Spinal cord (tissue), 10 donors: ENCODE measurements at places on chromosomes 13 and 19. TPM values are rescaled to one million over a fixed set of nuclear protein-coding genes. Genes with fewer than 3 reads are reported as not detected.

Gene CATSPERD
- total RNA-seq, result 3.6 TPM

GRCh38 chr13:32116210-32116609 is 84.6 kb downstream of the FRY start:
- H3K27ac ChIP-seq, result no peak overlapping the region
- H3K4me1 ChIP-seq, result no peaks in the 10 kb centered on the region
- DNase-seq, result no peak
- H3K36me3 ChIP-seq, result peaks cover 4% of the 10 kb centered on the region

DNA sequence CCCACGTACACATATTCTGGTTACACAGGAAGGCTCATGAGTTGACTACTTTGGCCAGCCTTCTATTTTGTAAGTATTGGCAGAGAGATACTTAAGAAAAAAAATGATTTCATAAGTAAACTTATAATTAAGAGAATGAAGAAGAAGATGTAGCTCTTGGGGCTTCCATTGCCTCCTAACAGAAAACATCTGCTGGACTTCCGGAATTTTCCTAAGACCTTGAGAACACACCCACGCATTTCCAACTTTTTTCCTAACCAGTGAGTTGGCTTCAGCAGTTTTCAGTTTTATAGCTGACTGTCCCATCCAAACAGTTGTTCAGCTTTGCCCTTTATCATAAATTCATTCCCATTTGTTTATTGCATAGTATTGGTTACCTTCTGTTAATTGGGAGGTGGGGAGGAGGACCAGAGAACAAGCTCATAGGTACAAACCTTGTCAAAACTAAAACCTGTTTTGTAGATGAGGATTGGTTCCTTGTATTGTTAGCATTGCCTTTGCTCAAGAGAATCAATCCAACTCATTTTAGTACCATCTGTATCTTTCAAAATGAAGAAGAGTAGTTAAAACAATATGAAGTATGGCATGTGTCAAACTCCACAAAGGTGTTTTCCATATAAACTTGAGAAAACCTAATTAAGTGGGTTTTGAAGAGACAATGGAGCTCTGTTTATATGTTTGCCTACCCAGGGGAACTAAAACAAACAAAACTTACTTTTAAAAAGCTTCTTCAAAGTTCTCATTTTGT is 93.9 kb downstream of the COL4A2 start:
- no peak for DNase-seq
- no peaks in the 10 kb centered on the region for H3K27me3 ChIP-seq
- H3K36me3 ChIP-seq, result no peaks in the 10 kb centered on the region
- no peak overlapping the region for H3K27ac ChIP-seq

DNA sequence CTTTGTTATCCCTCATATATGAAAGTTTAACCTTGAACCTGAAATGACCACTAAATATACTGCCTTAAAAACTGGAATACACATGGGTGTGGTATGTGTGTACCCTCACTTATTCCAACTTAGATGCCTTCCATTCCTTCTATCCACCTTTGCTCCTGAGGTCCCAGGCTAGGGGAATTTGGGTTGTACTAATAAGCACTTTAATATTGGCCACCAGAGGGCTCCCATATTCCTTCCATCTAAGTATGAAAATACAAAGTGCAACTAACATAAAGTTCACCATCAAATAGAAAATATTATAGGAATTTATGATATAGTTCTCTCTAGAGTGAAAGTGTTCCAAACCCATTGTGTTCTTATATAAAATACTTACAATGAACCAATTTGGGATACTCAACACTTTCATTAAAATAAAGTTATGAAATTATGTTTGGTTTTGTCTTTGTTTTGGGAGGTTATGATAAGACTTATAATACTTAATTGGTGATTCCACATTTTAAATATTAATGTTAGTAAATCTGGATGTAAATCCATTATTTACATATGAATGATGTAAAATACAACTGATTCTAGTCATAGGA is 62.3 kb downstream of the ITGBL1 start:
- no peaks in the 10 kb centered on the region for H3K27me3 ChIP-seq
- H3K36me3 ChIP-seq, result no peaks in the 10 kb centered on the region
- no peak overlapping the region for H3K4me3 ChIP-seq
- DNase-seq, result peak; percentile 92
- H3K27ac ChIP-seq, result no peak overlapping the region

DNA sequence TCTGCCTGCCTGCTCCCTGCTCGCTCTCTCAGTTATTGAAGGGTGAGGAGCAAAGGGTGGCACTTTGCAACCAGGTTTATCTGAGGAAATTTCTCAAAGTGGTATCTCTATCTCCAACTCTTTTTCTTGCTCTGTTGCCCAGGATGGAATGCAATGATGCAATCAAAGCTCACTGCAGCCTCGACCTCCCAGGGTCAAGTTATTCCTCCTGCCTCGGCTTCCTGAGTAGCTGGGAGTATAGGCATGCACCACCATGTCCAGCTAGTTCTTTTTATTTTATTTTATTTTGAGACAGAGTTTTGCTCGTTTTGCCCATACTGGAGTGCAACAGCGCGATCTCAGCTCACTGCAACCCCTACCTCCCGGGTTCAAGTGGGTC is 4.9 kb downstream of the ACTMAP start:
- peaks cover 32% of the 10 kb centered on the region for H3K36me3 ChIP-seq
- H3K4me1 ChIP-seq, result peaks cover 22% of the 10 kb centered on the region
- H3K27ac ChIP-seq, result no peak overlapping the region
- DNase-seq, result no peak
- no peaks in the 10 kb centered on the region for H3K27me3 ChIP-seq

Gene NFILZ
- total RNA-seq, result not detected

Gene CSNK1A1L
- total RNA-seq, result not detected

DNA sequence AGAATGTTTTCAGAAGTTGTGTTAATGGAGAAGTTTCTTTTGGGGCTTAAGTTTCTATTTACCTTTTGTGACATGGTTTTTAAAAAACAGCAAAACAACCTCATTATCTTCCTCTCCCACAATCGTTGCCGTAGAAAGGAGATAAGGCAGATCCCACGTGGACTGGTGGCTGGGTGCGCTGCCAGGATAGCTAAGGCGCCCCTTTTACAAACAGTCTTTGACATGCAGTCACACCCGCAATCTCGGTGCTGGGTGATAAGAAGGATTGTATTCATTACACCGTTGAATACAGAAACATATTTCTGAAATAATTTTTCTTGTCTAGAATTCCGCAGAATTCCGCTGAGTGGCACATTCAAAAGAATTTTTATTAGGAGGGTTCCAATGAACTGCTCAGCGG is 271.1 kb downstream of the UQCRFS1 start:
- no peaks in the 10 kb centered on the region for H3K36me3 ChIP-seq
- no peaks in the 10 kb centered on the region for H3K4me1 ChIP-seq
- H3K27me3 ChIP-seq, result no peaks in the 10 kb centered on the region
- H3K27ac ChIP-seq, result no peak overlapping the region

Gene ZNF135
- 10.8 TPM for total RNA-seq

DNA sequence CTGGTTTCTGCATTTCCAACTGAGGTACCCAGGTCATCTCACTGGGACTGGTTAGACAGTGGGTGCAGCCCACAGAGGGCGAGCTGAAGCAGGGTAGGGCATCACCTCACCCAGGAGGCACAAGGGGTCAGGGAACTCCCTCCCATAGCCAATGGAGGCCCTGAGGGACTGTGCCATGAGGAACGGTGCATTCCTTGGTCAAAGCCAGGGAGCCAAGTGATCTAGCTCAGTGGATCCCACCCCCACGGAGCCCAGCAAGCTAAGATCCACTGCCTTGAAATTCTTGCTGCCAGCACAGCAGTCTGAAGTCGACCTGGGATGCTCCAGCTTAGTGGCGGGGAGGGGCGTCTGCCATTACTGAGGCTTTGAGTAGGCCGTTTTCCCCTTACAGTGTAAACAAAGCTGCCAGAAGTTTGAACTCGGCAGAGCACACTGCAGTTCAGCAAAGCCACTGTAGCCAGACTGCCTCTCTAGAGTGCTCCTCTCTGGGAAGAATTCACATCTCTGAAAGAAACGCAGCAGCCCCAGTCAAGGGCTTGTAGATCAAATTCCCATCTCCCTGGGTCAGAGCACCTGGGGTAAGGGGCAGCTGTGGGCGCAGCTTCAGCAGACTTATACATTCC is 1386.6 kb upstream of the PCDH9 start:
- no peak overlapping the region for H3K27ac ChIP-seq
- H3K27me3 ChIP-seq, result no peaks in the 10 kb centered on the region
- no peak for DNase-seq
- no peak overlapping the region for H3K4me3 ChIP-seq
- H3K36me3 ChIP-seq, result no peaks in the 10 kb centered on the region
- H3K4me1 ChIP-seq, result no peaks in the 10 kb centered on the region

DNA sequence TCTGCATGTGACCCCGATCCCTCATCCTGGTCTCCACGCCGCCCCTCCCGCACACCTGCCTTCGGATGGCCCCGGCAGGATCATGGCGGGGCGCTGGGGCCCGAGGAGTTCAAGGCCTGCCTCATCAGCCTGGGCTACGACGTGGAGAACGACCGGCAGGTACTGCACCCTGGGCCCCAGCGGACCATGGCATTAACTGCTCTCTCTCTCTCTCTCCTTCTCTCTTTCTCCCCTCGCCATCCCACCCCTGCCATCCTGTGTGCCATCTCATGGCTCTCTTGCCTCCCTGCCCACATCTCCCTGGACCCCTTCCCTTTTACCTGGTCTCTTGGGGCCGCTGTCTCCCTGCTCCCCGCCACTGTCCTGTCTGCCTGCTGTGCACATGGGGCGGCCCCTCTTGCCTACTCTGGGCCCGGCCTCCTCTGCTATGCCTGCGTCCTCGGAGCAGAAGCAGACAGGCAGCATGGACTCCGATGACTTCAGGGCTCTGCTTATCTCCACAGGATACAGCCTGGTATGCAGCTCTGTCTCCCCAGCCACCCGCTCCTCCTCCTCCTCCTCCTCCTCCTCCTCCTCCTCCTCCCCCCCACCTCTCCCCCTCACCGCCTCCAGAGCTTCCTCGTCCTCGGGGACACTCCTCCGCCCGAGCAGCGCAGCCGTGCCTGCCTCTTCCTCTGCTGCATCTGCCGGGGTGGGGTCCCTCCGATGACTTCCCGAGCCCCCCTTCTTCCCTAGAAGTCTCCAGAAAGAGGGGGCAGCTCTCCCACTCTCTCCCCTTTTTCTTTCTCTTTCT is 16.2 kb downstream of the CAPN12 start:
- H3K4me1 ChIP-seq, result peaks cover 14% of the 10 kb centered on the region
- no peak for DNase-seq
- no peak overlapping the region for H3K27ac ChIP-seq
- H3K4me3 ChIP-seq, result no peak overlapping the region
- peaks cover 92% of the 10 kb centered on the region for H3K36me3 ChIP-seq
- H3K27me3 ChIP-seq, result no peaks in the 10 kb centered on the region

Gene FUT1
- 4.4 TPM for total RNA-seq

GRCh38 chr19:53992211-53992610 is 774 bp downstream of the CACNG6 start:
- no peak for DNase-seq
- peaks cover 23% of the 10 kb centered on the region for H3K4me1 ChIP-seq
- H3K27me3 ChIP-seq, result peaks cover 24% of the 10 kb centered on the region
- H3K27ac ChIP-seq, result no peak overlapping the region
- H3K4me3 ChIP-seq, result no peak overlapping the region

DNA sequence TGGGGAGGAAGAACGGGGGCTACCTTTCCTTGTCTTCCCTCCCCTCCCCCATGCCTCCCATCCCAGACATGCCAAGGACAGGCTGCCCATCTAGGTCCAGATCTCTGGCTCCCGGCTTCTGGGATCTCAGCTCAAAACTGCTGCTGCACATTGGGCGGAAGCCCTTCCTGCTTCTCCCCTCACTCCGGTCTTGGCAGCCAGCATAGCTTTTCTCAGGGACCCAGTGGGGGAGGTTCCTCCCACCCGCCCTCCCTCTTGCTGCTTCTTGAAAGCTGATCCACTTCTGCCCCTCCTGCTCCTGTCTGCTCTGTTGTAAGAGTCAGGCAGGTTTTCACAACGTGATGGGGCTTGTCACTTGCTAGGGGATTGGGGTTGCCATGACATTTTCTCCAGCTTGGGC is 21.7 kb upstream of the RNF17 start:
- H3K4me3 ChIP-seq, result no peak overlapping the region
- no peak for DNase-seq
- peaks cover 13% of the 10 kb centered on the region for H3K4me1 ChIP-seq
- peaks cover 35% of the 10 kb centered on the region for H3K27me3 ChIP-seq
- no peaks in the 10 kb centered on the region for H3K36me3 ChIP-seq
- no peak overlapping the region for H3K27ac ChIP-seq

DNA sequence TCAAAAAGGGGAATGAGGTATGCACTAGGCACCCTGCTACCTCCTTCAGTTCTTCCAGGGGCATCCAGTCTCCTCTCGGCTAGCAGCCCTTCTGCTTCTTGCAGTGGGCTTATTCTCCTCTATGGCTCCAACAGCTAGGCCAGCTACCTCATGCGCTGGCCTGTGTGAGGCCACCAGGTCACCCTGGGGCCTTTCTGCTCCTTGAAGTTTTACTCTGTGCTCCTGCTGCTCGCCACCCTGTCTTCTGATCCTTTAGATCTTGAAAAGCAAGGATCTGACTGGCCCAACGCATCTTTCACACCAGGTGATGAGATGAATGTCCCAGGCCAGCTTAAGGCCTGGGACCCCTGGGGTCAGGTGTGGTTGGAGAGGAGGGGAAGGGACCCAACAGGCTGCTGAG is 66.2 kb downstream of the RUBCNL start:
- no peaks in the 10 kb centered on the region for H3K4me1 ChIP-seq
- H3K36me3 ChIP-seq, result no peaks in the 10 kb centered on the region

DNA sequence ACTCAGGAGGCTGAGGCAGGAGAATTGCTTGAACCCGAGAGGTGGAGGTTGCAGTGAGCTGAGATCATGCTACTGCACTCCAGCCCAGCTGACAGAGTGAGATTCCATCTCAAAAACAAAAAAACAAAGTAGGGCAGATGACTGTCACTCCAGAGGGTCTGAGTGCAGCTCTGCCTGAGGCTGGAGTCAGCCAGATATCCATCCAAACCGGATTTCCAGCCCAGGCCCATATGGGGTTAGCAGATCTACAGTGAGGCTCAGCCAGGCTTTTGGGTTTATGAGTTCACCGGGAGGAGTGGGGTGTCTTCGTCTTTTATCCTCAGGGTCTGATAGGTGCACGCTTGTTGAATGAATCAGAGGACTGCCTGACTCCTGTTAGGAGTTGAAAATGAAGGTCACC is 19.0 kb downstream of the LAMP1 start:
- no peaks in the 10 kb centered on the region for H3K27me3 ChIP-seq
- no peak for DNase-seq
- H3K4me1 ChIP-seq, result no peaks in the 10 kb centered on the region
- H3K27ac ChIP-seq, result no peak overlapping the region
- H3K4me3 ChIP-seq, result no peak overlapping the region
- peaks cover 80% of the 10 kb centered on the region for H3K36me3 ChIP-seq
